ENCODE measurements at places on chromosomes 12 and 14. TPM values are rescaled to one million over a fixed set of nuclear protein-coding genes. Genes with fewer than 3 reads are reported as not detected.

GRCh38 chr12:43444940-43445564, 107.0 kb downstream of the ADAMTS20 start:
- DNase-seq: no peak

GRCh38 chr12:88958153-88958552, 377.9 kb upstream of the KITLG start:
- no peak for DNase-seq

- no peak for DNase-seq
These were observed 26.9 kb downstream of the NRXN3 start for GRCh38 chr14:78197051-78197450.

DNA sequence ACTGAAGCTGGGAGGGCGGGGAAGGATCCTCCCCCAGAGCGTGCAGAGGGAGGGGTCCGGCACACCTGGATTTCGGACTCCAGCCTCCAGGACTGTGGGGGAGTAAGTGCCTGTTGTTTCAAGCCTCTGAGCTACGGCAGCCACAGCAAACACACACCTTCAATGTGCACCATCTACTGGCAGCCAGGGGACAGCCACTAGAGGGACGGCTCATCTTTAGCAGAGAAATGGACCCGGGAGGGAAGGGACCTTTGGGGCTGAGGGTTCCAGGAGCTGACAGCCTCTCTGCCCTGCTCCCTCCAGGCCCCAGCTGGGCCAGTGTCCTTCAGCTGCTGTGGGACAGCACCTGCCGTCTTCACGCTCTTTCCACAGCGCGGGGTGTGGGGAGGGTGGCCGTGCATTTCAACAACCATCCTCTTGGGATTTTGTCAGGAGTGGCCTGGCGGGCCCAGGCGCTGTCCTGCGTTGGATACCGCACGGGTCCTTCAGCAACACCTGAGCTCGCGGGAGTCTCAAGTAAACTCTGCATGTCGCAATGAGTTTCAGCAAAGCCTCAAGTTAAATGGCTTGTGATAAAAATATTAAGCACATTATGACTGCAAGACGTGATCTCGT, 209.2 kb upstream of the C14orf180 start:
- no peak for DNase-seq

DNA sequence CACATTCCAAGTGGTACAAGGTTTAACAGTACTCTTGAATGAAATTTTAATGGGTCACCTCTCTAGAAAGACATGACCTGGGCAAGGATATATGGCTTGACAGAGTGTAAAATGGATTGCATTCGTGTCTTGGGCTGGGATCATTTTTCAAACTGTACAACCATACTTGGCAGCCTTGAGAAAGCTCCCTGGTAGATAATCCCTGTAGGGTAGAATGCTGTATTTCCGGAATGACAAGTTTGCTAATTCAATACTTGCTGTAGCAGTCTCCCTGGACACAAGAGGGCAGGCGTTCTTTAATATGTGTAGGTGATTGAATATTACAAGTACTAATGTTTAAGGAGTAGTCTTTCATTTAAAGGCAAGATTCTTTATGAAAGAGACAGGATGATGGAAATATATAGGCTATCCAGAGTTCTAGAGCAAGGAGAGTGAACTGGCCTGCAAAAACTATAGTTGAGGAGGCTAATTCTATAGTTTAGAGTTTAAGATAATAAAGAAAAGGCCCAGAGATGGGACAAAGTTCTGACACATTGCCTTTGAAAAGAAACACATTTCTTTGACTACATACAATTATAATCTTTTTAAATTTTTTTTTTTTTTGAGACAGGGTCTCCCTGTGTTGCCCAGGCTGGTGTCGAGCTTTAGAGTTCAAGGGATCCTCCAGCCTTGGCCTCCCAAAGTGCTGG, 53.4 kb downstream of the PLBD1 start:
- no peak for DNase-seq

- DNase-seq: no peak
These were observed 109.6 kb downstream of the PLEKHA5 start for GRCh38 chr12:19239102-19239501.

GRCh38 chr12:52454411-52455201, 2.7 kb upstream of the KRT6B start:
- no peak for DNase-seq

- DNase-seq: no peak
These were observed 6.2 kb downstream of the ARHGAP5 start for GRCh38 chr14:32083315-32083624.

DNA sequence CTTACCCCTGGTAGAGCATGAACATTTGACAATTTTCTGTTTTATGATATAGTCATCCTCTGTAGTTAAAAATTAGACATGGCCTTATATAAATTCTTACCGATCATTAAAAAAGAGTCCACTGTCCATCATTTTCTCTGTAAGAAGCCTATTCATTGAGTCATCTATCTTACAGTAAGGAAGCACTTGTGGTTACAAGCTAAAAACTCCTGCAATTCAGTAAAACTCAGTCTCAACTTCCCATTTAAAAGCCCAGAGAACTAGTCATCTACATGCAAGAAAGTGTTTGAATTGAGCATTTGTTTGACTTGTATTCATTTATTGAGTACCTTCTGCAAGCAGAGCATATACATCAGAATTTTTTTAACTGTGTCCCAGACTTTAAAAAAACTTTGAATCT, 63.3 kb downstream of the GTF2A1 start:
- DNase-seq: no peak

DNA sequence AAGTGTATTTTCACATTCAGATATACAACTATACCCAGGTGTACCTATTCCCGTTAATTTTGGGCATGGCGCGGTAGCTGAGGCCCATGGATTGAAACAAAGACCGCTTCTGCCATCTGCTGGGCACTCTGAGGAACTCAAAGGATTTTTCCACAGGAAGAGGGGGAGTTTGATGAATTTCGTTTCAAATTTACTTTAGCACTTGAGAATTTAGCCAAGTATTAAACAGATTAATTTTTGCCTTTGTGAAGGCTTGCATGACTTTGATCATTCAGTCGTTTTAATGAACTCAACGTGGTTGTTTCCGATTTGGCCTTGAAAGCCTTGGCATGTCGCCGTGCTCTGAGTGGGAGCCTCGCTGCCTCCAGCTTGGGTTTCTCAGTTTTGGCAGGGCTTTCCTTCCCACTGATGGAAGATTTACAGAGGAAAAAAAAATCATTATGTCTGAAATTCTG, 153.2 kb upstream of the DDHD1 start:
- DNase-seq: peak; percentile 56

DNA sequence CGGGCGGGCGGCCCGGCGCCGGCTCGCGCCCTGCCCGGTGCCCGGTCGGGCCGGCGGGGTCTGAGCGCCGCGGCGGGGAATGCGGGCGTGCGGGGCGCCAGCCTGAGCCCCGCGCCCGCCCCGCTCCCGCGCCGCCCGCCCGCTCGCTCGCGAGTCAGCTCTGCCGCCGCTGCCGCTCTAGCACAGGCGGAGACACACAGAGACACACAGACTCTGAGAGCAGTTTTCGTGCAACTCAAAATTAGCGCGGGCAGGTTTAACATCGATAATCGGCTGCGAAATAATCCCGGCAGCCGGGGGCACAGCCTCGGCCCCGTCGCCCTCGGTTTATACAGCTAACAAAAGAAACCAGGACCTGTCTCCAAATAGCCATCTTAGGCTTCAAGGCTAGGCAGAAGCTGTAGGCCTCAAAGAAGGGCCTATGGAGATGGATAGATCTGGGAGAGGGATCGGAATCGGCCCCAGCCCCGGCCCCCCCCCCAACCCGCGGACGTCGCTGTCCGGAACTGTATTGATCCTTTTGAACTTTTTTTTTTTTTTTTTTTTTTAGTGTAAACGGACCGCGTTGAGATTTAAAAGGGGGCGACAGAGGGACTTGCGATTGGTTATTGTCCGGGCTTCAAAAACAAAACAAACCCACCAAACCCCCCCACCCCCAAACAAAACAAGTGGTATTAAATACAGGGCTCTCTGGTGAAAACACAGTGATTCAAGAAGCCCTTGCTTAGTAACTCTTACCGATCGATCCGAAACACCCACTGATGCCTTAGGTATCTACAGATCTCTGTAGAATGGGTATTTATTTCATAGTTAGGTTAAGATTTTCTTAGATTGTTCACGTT, 1.1 kb downstream of the ARID2 start:
- DNase-seq: peak; percentile 39

DNA sequence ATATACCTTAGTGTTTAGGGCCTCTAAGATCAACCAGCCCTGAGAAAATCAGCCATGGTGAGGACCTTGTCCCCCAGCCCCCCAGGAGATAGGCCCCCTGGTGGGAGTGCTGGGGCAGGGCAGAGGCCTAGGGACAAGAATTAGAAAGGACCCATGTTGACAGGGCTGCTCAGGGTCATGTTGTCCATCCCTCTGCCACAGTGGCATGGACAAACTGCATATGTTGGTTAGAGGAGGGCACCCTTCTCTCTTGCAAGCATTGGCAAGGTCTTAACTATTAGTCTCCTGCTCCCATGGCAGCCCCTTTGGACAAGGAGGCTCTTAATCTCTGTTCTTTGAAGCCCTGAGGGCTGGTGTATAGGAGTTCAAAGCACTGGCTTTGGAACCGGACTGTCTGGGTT, 755 bp upstream of the PTPN6 start:
- no peak for DNase-seq

DNA sequence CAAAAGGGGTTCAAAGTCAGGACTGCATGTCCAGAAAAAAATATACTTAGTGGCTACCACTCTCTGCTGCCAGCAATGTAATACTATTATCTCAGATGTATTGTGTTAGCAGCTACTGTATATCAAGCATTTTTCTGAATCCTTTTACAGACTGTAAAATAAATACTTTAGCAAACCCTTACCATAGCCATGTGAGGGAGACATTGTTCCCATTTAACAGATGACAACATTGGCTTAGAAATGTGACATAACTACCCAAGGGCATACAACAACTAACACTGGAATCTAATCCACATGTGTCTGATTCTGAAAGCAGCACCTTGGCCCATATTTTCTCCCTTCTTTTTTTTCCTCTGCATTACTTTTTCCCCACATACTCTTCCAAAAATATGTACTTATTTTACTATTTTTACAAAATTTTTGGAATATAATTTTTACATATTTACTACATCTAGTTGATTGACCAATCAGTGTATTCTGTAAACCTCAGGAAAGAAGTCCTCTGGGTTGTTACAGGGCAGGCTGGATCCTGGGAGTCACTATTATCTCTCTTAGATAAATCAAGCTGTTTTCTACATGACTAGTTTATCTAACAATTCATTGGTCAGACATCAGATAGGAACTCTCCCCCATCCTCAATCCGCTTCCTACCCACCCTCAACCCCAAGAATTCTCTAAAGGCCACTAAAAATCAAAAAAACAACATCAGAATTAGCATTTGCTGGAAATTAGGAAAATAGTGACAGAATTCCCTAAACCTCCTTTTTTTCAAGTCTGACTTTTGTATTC, 154.1 kb downstream of the BTG1 start:
- no peak for DNase-seq

DNA sequence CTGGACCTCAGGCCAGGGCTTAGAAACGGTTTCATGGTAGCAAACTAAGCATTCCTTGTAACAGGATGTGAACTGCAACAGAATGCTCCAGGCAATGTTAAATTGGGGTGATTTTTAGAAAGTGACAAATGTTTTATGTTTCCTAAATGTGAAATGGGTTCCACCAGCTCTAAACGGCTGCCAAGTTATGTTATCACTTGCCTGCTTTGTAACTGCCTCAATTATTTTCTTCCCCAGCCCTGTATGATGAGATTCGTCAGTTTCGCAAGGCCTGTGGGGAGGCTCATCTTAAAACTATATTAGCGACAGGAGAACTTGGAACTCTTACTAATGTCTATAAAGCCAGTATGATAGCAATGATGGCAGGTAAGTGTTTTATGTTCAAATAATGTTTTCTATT, 70.9 kb downstream of the DERA start:
- no peak for DNase-seq

GRCh38 chr12:54162741-54163140, 26.0 kb downstream of the SMUG1 start:
- no peak for DNase-seq

GRCh38 chr12:79199166-79199565, 334.6 kb downstream of the SYT1 start:
- DNase-seq: no peak

GRCh38 chr12:77888611-77889010, 57.9 kb downstream of the NAV3 start:
- no peak for DNase-seq

DNA sequence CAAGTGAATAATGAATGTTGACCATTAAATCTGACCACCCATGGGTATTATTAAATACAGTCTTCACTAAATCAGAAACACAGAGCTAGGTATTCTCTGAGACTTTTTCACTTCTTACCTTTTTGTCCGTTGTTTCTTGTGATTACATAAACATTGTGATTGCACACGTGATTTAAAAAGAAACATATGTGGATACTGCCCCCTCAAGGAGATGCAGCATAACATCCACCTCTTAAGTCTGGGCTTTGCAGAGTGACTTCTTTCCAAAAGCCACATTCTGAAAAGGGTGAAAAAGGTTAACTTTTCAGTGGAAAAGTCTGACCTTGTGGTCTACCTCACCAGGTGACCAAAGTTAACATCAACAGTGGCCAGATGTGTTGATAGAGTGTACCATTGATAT, 185.5 kb upstream of the FAR2 start:
- DNase-seq: no peak

SYNDIG1L gene
- 0.11 TPM for total RNA-seq

CGRRF1 gene
- 21.3 TPM for total RNA-seq

OR4N5 gene
- not detected for total RNA-seq

DLK1 gene
- total RNA-seq: 2.8 TPM

HCAR1 gene
- total RNA-seq: not detected

SLC39A9 gene
- 17.2 TPM for total RNA-seq

TSPAN19 gene
- 0.33 TPM for total RNA-seq

OR4K17 gene
- not detected for total RNA-seq

GSG1 gene
- total RNA-seq: not detected

Measured in left ventricle myocardium inferior (tissue), 1 donor.